ENCODE measurements at places on chromosomes 1 and 21.
A peak's percentile ranks its signal among the peaks of the same experiment; 100 is the strongest.

- no peak overlapping the region for H3K27ac ChIP-seq
- H3K4me1 ChIP-seq, result no peaks in the 10 kb centered on the region
- DNase-seq, result peak; percentile 54
- H3K27me3 ChIP-seq, result no peaks in the 10 kb centered on the region
- H3K4me3 ChIP-seq, result no peak overlapping the region
Measured at GRCh38 chr1:37890378-37891014, 31.1 kb upstream of the MTF1 start.

GRCh38 chr21:44889625-44890337, 16.3 kb upstream of the PTTG1IP start:
- H3K27me3 ChIP-seq, result no peaks in the 10 kb centered on the region
- H3K36me3 ChIP-seq, result no peaks in the 10 kb centered on the region
- H3K4me1 ChIP-seq, result no peaks in the 10 kb centered on the region
- H3K27ac ChIP-seq, result no peak overlapping the region
- no peak for DNase-seq

DNA sequence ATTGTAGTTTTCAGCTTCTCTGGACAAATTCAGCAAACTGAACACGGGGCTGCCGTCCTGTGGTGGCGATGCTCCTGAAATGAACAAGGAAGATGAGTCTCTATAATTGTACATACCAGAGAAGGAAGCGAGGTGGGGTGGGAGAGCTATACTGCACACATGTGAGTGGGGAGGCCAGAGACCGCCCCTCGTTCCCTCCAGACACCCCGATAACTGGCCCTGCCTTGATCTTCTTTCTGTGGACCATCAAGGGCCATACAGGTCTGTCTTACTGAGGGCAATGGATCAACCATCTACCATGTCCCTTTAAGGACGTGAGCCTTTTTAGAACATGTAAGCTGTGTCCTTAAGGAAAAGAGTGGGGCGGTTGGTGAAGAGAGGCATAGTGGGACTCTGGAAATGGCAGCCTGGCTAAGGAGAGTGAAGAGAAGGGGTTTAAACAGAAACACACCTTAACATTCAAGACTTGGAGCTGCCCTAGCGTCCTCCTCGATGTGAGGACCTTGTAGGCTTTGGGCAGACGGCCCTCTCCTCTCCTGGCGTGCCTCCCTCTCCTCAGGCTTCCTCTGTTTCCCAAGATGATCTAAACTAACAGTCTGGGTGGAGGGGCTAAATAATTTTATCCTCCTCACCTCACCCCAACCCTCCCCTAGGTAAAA, 5.8 kb downstream of the PLEKHO1 start:
- DNase-seq, result no peak
- H3K27ac ChIP-seq, result no peak overlapping the region
- no peak overlapping the region for H3K4me3 ChIP-seq
- peaks cover 57% of the 10 kb centered on the region for H3K4me1 ChIP-seq

GRCh38 chr1:201119206-201120197, 7.3 kb upstream of the CACNA1S start:
- H3K4me3 ChIP-seq, result no peak overlapping the region
- no peaks in the 10 kb centered on the region for H3K36me3 ChIP-seq
- peak; percentile 47 for DNase-seq
- peaks cover 55% of the 10 kb centered on the region for H3K27me3 ChIP-seq
- H3K4me1 ChIP-seq, result no peaks in the 10 kb centered on the region

DNA sequence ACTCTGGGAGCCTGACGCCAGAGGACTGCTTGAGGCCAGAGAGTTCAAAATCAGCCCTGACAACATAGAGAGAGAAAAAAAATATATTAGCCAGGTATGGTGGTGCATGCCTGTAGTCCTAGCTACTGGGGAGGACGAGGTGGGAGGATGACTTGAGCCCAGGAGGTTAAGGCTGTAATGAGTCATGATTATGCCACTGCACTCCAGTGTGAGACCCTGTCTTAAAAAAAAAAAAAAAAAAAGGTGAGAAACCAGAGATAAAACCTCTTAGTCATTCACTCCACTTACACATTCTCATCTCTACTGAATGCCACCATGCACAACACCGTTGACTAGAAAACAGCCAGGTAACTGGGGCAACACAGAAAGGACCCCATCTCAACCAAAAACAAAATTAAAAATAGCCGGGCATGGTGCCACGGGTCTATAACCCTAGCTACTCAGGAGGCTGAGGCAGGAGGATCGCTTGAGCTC, 178.1 kb downstream of the SLC45A1 start:
- no peaks in the 10 kb centered on the region for H3K27me3 ChIP-seq
- no peak for DNase-seq
- peaks cover 12% of the 10 kb centered on the region for H3K4me1 ChIP-seq
- no peak overlapping the region for H3K4me3 ChIP-seq
- no peak overlapping the region for H3K27ac ChIP-seq

GRCh38 chr1:25549273-25550154, 6.1 kb downstream of the LDLRAP1 start:
- H3K36me3 ChIP-seq, result no peaks in the 10 kb centered on the region
- peaks cover 29% of the 10 kb centered on the region for H3K4me1 ChIP-seq
- H3K27me3 ChIP-seq, result no peaks in the 10 kb centered on the region
- H3K27ac ChIP-seq, result peak overlapping the region; percentile 2
- DNase-seq, result peak; percentile 41
- H3K4me3 ChIP-seq, result no peak overlapping the region

DNA sequence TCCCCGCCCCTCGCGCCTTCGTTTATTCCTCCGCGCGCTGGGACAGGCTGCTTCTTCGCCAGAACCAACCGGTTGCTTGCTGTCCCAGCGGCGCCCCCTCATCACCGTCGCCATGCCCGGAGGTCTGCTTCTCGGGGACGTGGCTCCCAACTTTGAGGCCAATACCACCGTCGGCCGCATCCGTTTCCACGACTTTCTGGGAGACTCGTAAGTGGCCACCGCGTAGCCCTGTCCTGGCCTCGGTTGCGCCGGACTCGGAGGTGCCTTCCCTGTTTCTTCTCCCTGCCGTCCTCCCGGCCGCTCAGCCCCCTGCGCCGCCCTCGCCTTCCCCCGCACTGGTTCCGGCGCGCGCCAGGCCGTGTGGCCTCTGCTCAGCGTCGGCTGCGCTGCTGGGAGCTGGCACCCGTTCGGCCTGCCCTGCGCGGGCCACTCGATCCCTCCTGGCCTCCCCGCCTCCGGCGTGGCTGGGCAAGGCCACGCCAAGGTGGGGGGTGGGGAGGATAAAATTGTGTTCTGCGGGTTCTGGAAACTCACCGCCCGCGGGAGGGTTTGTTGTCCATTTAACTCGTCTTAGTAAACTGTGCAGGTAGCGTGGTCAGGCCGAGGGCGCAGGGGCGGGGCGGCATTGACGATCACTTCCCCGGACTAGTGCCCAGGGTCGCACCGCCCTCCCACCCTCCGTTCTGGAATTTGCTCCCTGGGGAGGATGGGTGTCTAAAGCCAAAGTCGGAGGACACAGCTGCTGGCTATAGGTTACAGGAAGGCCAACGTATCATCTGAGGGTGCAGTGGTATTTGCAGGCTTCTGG, at the start of gene PRDX6:
Gene PRDX6, plus strand, starts transcription at position 50 of the 808 bp plus-strand sequence. Its CDS starts 63 bp downstream, at position 113.
- H3K36me3 ChIP-seq, result peaks cover 10% of the 10 kb centered on the region
- peak; percentile 80 for DNase-seq
- H3K4me1 ChIP-seq, result peaks cover 53% of the 10 kb centered on the region
- peak within 1 kb of the TSS; percentile 63 for H3K4me3 ChIP-seq

DNA sequence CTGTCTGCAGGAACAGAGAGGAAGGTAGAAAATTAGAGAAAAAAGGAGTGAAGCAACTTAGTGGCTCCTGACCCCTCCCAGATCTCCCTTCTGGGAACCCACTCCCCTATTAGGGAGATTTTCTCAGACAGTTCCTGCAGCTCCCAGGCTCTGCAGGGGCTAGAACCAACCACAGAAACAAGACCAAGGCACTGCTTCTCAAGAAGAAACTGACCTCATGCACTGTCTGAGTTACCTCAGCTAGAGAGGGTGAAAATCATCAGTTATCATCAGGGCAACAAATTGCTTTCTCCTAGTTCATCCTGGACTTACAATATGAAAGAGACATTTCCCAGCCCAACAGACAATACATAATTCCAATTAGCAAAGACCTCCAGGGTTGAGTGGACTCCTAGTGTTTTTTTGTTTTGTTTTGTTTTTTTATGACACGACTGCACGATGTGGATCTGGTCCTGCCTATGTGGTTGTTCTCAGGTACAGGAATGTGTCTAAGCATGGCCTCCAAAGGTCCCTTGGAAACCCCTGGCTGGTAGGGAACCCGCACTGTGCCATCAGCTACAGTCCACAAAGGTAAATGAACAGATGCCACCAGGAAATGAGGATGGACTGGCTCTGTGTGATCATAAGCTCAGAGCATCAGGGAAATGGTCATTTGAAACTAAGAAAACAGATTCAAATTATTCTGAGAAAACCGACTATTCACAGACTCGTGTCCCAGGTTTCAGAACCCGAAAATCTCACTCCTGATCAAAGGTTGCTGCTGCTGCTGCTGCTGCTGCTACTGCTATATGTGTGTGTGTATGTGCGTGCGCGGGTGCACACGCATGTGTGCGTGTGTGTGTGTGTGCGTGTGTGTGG, 65.3 kb downstream of the LAMC2 start:
- H3K4me3 ChIP-seq, result no peak overlapping the region
- H3K36me3 ChIP-seq, result no peaks in the 10 kb centered on the region
- no peak overlapping the region for H3K27ac ChIP-seq
- no peaks in the 10 kb centered on the region for H3K27me3 ChIP-seq

- no peaks in the 10 kb centered on the region for H3K36me3 ChIP-seq
- no peak overlapping the region for H3K27ac ChIP-seq
- H3K4me1 ChIP-seq, result peaks cover 39% of the 10 kb centered on the region
- no peak for DNase-seq
- no peaks in the 10 kb centered on the region for H3K27me3 ChIP-seq
Measured at GRCh38 chr1:172384656-172385055, 35.8 kb upstream of the C1orf105 start.

DNA sequence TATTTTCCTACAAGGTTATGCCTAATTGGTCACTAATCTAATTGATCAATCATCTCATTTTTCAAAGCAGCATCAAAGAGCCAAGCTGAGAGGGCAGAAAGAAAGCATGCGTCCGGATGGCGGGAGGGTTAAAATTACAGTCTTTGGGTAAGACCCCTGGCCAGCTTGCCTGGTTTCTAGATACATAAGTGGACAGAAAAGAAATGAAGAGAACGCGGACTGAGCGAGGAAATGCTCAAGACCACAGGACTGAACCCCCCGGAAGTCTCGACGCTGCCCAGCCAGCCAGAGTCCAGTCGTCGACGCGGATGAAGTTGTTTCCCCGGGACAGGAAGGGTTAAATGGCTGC, 297.2 kb downstream of the OMA1 start:
- H3K4me3 ChIP-seq, result no peak overlapping the region
- H3K27ac ChIP-seq, result no peak overlapping the region
- peaks cover 16% of the 10 kb centered on the region for H3K27me3 ChIP-seq
- no peak for DNase-seq
- no peaks in the 10 kb centered on the region for H3K4me1 ChIP-seq

- no peak overlapping the region for H3K27ac ChIP-seq
- no peak for DNase-seq
- no peak overlapping the region for H3K4me3 ChIP-seq
Measured at GRCh38 chr1:212531796-212532195, 76.8 kb upstream of the ATF3 start.

GRCh38 chr1:44826375-44827196, 16.5 kb downstream of the PTCH2 start:
- H3K27me3 ChIP-seq, result no peaks in the 10 kb centered on the region
- H3K4me3 ChIP-seq, result no peak overlapping the region
- no peak overlapping the region for H3K27ac ChIP-seq
- H3K36me3 ChIP-seq, result no peaks in the 10 kb centered on the region
- DNase-seq, result peak; percentile 40
- H3K4me1 ChIP-seq, result no peaks in the 10 kb centered on the region

- H3K27ac ChIP-seq, result no peak overlapping the region
- no peaks in the 10 kb centered on the region for H3K27me3 ChIP-seq
- no peak for DNase-seq
- H3K36me3 ChIP-seq, result no peaks in the 10 kb centered on the region
- H3K4me3 ChIP-seq, result no peak overlapping the region
Measured at GRCh38 chr1:236206548-236206947, 64.2 kb downstream of the GPR137B start.

GRCh38 chr1:13794231-13795187, 94.5 kb downstream of the PRDM2 start:
- no peak for DNase-seq
- H3K27me3 ChIP-seq, result no peaks in the 10 kb centered on the region
- H3K27ac ChIP-seq, result no peak overlapping the region
- no peak overlapping the region for H3K4me3 ChIP-seq
- no peaks in the 10 kb centered on the region for H3K4me1 ChIP-seq

DNA sequence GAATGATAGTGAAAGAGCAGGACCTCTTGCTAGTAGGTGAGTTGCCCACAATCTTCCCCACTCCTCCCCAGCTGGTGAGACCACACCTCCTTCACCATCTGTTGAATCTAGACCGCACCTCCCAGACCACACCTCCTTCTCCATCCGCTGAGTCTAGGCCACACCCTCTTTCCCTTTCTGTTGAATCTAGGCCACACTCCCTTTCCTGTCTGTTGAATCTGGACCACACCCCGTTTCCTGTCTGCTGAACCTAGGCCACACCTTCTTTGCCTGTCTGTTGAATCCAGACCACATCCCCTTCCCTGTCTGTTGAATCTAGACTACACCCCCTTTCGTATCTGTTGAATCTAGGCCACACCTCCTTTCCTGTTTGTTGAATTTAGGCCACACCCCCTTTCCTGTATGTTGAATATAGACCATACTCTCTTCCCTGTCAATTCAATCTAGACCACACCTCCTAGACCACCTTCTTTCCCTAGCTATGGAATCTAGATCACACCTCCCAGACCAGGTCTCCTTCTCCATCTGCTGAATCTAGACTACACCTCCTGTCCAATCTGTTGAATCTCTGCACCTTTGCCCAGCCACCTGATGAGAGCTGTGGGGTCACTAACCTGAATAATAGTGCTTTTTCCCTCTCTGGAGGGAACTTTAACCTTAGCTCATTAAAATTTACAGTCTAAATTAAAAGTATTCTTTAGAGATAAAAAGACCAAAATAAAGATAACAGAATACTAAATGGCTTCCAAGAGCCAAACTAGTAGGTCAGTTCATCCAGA, 116.3 kb downstream of the DAB1 start:
- no peak overlapping the region for H3K4me3 ChIP-seq
- H3K4me1 ChIP-seq, result no peaks in the 10 kb centered on the region
- no peaks in the 10 kb centered on the region for H3K36me3 ChIP-seq
- H3K27ac ChIP-seq, result no peak overlapping the region

- no peak for DNase-seq
- no peaks in the 10 kb centered on the region for H3K27me3 ChIP-seq
- no peaks in the 10 kb centered on the region for H3K4me1 ChIP-seq
- no peak overlapping the region for H3K4me3 ChIP-seq
Measured at GRCh38 chr1:17684810-17685209, 70.3 kb upstream of the ACTL8 start.

DNA sequence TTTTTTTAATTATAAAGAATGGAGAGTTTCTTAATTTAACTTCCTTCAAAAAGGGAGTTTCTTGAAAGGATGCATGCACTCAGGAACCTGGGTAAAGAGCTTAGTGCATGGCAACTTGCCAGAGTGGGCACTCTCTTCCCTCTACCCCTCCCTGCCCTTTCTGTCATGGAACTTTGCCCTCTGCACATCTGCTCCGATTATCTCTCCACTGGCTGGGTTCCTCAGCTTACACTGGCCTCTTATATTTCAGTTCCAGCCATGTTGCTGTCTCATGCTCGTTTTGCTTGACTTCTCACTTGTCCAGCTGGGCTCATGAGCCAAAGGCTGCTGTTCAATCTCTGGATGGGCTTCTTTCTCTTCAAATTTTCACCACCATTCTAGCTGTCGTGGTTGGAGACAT, 87.0 kb downstream of the NCAM2 start:
- no peaks in the 10 kb centered on the region for H3K36me3 ChIP-seq
- H3K4me3 ChIP-seq, result no peak overlapping the region
- H3K4me1 ChIP-seq, result no peaks in the 10 kb centered on the region
- DNase-seq, result no peak
- no peak overlapping the region for H3K27ac ChIP-seq

GRCh38 chr1:59290193-59290949, 6.5 kb upstream of the FGGY start:
- H3K36me3 ChIP-seq, result no peaks in the 10 kb centered on the region
- no peaks in the 10 kb centered on the region for H3K27me3 ChIP-seq
- no peak overlapping the region for H3K4me3 ChIP-seq

Data from endothelial cell of umbilical vein (primary cell).